ENCODE measurements at places on chromosomes 3 and 15.
A peak's percentile ranks its signal among the peaks of the same experiment; 100 is the strongest.

- no peak for DNase-seq
Measured at GRCh38 chr15:82186719-82187406, 75.7 kb downstream of the EFL1 start.

DNA sequence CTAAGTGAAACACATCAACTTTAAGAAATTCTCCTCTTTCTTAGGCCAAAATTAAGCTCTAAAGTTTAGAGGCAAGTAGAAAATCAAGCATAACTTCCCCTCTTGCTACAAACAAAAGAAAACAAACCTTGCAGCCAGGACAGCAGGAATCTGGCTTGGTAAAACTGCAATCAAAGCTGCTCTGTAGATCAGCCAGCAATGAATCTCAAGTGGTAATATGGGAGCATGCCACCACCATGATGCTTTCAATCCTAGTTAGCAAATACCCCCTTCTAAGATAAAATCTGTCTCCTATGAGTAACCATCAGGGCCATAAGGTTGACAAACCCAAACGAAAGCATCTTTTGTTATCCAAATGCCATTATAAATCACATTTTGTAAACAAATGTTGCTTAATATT lies 208.3 kb upstream of the PLSCR5 start:
- no peak for DNase-seq

DNA sequence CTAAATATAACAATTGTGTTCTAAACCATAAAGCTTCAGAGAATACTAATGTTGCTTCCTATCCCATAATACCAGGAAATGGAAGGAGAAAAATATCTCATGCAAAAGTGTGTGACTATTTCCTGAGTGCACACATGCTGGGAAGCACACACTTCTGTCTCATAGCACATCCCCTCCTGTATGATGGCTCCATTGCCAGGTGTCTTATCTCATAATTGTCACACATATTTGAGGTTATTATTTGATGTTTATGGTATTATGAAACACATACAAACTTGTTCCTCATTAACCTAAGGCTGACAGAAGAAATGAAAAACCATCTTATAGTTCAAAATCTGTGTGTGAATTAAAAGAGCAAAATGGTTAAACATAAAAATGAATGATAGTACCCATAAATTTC lies 65.4 kb downstream of the SERP1 start:
- DNase-seq, result no peak

GRCh38 chr3:168575750-168576149 lies 480.0 kb upstream of the GOLIM4 start:
- DNase-seq, result no peak

- no peak for DNase-seq
Measured at GRCh38 chr3:134276086-134276485, 25.4 kb upstream of the RYK start.

DNA sequence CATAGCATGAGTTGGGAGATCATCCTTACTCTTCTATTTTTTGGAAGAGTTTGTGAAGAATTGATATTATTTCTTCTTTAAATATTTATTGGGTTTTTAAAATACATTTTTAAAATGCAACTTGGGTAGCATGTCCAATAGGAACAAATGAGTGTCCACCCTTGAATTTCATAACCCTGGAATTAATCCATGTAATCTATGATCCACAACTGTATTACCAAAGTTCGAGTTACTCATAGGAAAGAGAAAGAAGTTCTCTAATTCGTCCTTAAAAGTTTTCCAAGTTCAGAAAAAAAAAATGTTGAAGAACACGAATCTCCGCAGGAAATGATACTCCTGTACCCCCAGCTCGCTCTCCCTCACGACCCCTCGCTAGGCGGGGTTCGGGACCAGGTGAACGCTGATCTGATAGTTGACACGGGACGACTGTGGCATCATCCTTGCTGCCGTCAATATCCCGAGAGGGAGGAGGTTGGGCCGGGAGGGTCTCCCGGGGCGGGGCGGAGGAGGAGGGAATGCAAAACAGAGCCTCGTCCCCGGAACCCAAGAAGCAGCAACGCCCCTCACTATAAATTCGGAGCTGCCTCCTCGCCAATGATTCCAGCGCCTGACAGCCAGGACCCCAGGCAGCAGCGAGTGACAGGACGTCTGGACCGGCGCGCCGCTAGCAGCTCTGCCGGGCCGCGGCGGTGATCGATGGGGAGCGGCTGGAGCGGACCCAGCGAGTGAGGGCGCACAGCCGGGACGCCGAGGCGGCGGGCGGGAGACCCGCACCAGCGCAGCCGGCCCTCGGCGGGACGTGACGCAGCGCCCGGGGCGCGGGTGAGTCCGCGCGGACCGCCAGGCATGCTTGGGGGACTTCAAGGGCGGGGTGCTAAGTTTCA lies at the start of gene AGTR1:
Gene AGTR1 (plus strand): TSS at position 598 of the 884 bp plus-strand sequence. CDS start 43,133 bp downstream, outside the sequence.
- peak; percentile 81 for DNase-seq

GRCh38 chr15:24944954-24945353 lies 9.8 kb upstream of the SNRPN start:
- no peak for DNase-seq

- no peak for DNase-seq
Measured at GRCh38 chr3:114904633-114905032, 242.5 kb downstream of the ZBTB20 start.

DNA sequence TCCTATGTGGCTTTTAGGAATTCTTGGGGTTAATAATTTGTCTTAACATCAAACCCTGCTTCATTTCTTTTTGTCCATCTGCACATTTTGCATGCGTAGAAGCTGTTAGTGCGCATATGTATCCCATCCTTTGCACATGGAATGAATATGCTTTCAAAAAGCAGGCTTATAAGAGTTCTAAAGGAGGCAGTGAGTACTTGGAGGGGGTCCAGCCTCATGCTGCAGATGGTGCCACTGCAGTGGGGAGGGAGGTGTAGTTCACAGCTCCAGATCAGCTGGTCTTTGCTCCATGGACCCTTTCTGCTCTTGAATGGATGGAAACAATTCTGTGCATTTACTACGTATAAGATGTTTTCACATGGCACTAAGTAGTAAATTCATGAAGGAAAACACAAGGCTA lies 20.7 kb upstream of the SSR3 start:
- DNase-seq, result no peak

DNA sequence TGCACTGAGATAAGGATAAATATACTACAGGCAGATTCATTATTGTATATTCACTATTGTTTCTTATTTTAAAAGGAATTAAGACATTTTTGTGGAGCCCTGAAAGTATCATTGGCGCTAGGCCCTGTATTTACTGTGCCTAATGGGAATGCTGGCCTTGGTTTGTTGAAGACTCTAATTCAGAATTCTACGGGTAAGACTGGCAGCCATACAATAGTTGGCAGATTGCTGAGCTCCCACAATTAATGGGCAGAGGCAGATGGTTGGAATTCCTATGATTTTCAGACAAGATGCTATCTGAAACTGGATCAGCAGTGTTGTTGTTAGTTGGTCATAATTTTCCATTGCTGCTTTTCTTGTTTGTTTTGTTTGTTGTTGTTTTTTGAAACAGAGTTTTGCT lies 14.7 kb downstream of the PGBD4 start:
- DNase-seq, result no peak

- DNase-seq, result no peak
Measured at GRCh38 chr3:39183211-39184080, 8.9 kb downstream of the XIRP1 start.

DNA sequence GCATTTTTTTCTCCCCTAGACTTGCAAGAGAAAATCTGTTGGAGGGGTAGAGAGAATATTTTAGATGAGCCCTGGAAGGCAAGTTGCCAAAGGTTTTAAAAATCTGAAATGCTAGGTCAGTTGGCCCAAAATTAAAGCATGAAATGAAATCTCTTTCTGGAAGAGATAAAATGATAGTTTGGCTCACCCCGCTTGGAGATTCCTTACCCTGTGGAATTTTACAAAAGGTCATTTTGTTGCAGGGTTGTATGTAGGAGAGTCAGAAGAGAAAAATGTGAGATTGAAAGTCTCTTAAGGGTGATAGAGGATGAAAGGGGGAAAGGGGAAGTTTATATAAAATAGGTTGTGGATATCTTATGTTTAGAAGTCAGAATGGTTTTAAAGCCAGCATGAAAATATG lies 277.8 kb downstream of the CD47 start:
- DNase-seq, result no peak

DNA sequence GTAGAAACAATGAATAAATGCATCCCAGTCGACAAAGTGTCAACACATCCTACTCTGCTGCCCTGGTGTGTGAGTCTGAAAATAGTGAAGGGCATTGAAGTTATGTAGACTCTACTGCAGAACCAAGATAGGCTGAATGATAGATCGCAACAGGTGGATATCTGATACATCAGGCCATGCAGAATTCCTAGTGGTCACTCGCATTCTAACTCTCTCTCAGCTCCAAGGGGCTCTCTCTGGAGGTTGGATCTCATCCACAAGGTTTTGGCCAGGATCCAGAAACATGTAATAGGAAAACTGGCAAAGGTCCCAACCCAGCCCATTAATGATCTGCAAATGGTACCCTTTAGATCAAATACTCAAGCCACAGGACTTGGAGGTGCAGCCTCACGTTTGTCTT lies 514.1 kb downstream of the MAGI1 start:
- no peak for DNase-seq

DNA sequence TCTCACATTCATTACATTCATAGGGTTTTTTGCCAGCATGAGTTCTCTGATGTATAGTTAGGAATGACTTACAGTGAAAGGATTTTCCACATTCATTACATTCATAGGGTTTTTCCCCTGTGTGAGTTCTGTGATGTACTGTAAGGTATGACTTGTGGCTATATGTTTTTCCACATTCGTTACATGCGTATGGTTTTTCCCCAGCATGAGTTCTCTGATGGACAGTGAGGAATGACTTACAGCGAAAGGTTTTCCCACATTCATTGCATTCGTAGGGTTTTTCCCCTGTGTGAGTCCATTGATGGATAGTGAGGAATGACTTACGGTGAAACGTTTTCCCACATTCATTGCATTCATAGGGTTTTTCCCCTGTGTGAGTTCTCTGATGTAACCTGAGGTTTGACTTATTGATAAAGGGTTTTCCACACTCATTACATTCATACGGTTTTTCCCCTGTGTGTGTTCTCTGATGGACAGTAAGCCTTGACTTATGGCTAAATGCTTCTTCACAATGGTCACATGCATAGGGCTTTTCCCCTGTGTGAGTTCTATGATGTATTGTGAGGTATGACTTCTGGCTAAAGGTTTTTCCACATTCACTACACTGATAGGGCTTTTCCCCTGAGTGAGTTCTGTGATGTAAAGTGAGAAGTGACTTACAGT lies 47.4 kb downstream of the ZNF717 start:
- no peak for DNase-seq

DNA sequence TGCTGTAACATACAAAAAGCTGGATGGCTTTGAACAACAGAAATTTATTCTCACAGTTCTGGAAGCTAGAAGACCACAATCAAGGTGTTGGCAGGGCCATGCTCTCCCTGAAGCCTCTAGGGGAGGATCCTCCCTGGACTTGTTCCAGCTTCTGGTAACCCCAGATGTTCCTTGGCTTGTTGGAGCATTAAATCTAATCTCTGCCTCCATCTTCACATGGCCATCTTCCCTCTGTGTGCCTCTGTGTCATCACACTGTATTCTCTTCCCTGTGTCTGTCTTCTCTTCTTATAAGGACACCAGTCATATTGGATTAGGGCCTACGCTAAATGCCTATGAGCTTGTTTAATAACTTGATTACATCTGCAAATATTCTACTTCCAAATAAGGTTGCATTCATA lies 109.5 kb downstream of the STAG1 start:
- DNase-seq, result no peak

- DNase-seq, result no peak
Measured at GRCh38 chr3:161423911-161424522, 52.7 kb upstream of the SPTSSB start.

- DNase-seq, result no peak
Measured at GRCh38 chr3:37994639-37994972, 4.0 kb downstream of the VILL start.

DNA sequence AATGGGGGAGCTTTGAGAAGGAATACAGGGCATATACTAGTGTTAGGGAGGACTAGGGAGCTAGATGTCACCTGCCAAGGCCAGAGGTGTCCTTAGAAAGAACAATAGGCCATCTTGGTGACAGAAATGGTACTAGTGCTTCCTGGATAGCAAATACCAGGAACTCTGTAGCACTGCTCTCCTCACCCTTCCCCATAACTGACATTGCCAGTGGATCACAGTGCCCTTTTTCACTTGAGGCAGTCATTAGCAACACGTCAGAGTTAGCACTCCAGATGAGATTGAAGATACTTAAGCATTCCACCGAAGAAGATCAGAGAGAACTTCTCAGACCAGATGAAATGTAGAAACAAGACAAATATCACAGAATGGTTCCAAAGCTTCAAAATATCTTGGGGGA lies 103.1 kb upstream of the PDZRN3 start:
- DNase-seq, result no peak

GRCh38 chr3:174156200-174156599 lies 702.9 kb upstream of the NAALADL2 start:
- no peak for DNase-seq

DNA sequence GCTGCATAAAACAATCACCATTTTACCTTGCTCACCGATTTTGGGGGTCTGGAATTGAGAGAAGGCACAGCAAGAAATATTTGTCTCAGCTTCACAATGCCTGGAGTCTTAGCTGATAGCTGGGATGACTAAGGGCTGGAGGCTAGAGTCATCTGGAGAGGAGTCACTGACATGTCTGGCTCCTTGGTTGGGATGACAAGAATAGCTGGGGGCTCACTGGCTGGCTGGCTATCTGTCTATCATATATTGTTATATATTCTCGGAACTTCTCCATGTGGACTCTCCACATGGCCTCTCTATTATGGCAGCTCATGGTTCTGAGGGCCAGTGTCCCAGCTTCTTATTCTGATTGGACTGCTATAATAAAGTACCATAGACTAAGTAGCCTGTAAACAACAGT lies 20.0 kb upstream of the TRIM71 start:
- no peak for DNase-seq

DNA sequence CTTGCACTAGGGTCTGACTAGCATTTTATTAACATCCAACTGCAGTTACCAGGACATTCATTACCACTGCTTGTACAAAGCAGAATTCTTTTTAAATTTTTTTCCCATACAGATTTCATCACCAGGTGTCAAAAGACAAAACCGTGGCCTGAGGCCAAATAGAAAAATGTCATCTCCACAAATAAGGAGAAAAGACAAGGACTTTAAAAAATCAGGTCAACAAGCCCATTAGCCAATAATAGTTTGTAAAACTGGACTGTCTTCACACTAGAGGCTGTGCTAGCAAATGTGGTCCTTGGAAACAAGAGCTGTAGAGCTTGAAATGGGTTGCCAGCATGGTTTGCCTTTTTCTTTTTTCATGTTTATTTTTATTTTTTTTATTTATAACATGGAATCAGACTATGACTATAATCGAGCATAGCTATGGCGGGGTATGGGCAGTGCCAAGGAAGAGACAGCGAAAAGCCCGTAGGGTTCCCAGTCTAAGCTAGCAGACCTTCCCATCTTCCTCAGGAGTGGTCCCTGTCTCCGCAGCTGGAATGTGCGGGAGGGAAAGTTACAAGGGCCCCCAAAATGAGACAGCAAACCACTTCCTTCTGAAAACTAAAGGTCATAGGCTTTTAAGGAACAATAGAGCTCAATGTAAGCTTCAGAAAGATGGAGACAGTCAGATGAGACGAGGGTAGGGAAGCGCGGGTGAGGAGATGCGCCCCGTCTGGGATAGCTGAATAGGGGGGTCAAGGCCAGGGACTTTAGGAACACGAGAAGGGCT lies 1.5 kb downstream of the PTPN9 start:
- DNase-seq, result peak; percentile 74

All from lower leg skin (tissue), 4 donors.